NCI-H1092 treated with DMSO at 0.1 percent for 48 hours (cell line): ENCODE measurements at places on chromosomes 2 and 18.

- no peak for DNase-seq
Observed at GRCh38 chr2:189150033-189150432, 29.5 kb downstream of the COL5A2 start.

DNA sequence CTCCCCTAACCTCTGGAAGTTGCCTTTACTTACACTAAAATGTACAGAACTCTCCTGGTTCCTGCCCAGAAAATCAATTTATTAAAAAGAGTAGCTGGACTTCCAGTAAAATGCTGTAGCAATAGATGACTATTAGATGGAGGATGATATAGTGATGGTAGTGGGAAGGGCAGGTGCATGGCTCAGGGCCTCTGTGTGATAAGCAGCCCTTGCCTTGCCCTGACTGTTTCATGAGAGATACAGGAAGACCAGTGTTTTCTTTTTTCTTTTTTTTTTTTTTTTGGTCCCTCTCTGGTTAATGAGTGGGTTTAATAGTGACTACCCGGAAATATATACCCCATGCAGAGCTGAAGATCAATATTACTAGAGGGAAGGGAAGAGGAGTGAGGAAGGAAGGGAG is 48.7 kb upstream of the NEDD4L start:
- no peak for DNase-seq

DNA sequence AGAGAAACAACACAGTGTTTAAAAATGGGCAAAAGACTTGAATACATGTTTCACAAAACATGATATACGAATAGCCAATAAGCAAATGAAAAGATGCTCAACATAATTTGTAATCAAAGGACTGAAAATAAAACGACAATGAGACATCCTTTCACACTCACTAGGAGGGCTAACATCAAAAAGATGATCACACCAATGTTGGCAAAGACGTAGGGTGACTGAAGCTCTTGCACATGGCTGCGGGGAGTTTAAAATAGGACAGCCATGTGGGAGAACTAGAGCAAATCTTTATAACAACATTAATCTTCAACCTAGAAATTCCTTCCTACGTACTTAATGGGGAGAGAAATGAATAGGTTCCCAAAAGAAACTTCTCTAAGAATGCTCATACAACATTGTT is 19.2 kb upstream of the SEH1L start:
- no peak for DNase-seq

DNA sequence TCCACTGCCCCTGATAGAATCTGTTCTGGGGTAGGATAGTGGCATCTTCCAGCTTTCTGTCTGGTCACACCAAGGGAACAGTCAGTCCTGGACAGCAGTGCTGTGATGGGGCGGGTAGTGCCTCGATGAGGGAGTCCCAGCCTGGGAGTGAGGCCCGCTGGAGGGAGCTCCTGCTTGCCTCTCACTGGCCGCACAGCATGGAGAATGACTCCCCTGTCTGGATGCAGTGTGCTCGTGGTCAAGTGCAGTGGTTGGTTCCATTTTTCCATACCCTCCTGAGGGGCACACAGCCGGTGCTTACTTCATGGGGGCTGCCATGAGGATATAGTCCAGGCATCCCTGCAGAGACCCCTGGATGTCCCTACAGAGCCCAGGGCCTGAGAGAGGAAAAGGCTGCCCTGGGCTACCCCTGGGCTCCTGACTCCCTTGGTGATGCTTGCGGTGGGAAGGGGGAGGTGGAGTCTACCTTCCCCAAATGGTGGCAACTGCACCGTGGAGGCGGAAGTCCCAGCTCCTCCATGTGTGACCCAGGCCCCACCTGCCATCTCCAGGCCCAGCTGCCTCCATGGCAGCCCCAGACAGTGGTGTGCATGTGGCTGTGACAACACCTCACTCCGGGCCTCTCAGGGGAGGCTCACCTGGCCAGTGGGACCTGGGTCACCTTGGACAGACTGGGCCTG is 212.5 kb downstream of the GLI2 start:
- DNase-seq, result no peak

- no peak for DNase-seq
Observed at GRCh38 chr18:12377556-12378197, 650 bp upstream of the AFG3L2 start.

DNA sequence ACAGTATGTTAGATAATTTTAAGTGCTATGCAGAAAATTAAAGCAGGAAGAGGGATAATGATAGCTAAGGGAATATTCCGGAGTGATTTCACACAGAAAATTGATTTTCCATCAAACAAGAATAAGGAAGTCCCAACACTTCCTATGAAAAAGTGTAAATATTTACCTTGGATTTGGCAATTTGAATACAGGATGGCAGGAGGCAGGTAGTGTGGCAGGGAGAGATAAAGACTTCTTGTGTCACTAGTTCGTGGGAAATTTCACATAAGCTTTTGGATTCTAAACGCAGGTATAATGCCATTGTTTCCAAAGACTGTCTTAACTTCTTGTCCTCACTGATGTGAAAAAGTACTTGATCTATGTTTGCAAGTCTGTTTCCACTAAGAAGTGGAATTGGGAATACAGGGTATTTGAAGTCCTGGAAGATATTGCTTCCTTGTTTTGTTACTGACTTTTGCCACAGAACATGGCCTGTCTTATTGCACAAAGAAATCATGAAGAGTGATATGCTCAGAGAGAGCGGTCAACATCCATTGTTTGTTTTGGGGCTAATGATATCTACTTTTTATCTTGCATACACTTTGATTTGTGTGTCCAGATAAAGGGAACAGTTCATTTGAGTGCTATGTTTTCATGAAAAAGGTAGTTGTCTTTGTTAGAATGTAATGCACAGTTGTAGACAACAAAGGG is 1216.1 kb upstream of the FAM98A start:
- no peak for DNase-seq
